ENCODE measurements at places on chromosomes 11 and 22.

GRCh38 chr11:110564676-110565356, 135.1 kb downstream of the FDX1 start:
- no peak for DNase-seq

DNA sequence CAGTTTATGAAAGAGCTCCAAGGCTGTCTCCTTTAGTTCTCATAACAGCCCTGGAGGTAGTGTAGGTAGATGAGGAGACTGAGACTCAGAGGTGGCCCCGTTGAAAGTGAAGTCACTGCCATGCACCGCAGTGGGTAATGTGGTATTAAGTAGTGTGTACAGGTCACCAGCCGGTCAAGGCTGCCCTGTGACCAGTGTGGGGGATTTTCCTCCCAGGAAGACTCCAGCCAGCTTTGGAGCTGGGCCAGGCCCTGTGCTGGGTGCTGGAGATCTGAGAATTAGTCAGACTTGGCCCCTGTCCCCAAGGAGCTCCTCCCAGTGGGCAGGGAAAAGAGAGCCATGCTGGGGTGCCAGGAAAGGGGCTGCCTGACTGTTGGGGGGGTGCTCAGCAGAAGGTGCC, 5.3 kb downstream of the OMP start:
- DNase-seq: no peak

- peak; percentile 32 for DNase-seq
These were observed 2.5 kb upstream of the ZDHHC8 start for GRCh38 chr22:20128902-20129746.

DNA sequence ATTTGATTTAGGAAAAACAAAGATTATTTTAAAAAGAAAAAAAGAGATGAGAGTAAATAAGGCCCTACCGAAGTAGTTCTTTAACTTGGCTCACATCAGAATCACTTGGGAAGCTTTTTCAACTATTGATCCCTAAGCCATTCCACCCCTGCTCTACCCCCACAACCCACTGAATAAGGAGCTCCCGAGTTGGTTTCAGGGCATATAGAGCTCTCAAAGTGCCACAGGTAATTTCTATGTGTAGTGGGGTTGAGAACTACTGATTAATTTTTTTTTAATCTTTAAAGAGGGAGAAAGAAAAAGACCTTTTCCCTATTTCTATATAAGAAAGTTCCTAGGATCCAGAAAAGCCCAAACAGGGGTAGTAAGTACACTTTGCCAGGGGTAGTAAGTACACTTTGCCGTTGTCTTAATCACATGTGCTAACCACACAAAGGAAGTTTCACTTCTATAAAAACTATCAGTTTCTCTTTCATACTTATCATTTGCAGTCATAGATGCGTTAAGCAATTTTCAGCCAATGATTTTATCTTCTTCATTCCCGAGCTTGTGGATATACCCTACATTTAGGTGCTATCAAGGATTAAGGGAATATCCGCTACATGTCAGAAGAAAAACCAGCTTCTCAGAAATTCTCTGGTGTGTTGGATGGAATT, 108.4 kb upstream of the ZC3H12C start:
- DNase-seq: no peak

GRCh38 chr22:24725736-24726135, 48.8 kb downstream of the PIWIL3 start:
- no peak for DNase-seq

DNA sequence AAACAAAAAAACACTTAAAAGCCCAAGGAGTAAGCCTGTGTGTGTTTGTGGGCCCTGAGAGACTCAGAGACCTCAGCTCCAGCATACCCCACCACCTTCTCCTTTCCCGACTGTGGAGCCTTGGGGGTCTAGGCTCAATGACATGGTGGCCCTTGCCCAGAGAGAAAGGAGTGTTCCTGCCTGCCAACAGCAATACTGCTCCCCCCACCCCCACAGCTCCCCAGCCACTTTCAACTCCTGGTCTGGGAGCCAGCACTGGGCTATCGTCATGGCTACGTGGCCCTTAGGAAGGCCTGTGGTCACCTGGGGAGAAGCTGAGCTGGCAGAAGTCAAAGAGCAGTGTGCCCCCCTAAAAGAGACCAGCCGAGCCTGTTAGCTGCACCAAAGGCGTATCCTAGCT, 2.6 kb downstream of the PPP1R14B start:
- DNase-seq: no peak

Data from activated naive CD8-positive, alpha-beta T cell treated with anti-CD3 and anti-CD28 coated beads, Interleukin-2, amount 50 U/mL, for 16 hours (primary cell).